ENCODE measurements at places on chromosomes 11 and 22. TPM values are rescaled to one million over a fixed set of nuclear protein-coding genes. Genes with fewer than 3 reads are reported as not detected.

DNA sequence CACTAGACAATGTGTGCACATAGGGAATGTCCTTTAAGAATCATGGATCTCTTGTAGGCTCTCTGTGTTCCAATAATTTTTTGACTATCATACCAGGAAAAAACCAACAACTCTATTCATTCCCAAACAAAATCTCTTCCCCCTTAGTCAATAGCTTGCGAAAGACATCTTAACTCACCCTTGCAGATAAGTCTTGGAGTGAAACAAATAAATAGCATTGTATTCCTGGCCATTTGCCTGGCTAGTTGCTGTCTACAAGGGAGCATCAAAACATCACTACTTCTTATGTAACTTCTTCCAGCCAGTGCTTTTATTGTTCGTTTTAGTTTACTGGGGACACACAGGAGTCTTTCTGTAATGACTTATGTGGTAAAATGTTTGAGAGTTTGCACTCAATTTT is 29.4 kb downstream of the SCN3B start:
- H3K27ac ChIP-seq, result no peak overlapping the region
- H3K36me3 ChIP-seq, result no peaks in the 10 kb centered on the region
- no peaks in the 10 kb centered on the region for H3K27me3 ChIP-seq
- DNase-seq, result no peak

GRCh38 chr11:68076371-68077042 is 37.7 kb downstream of the TCIRG1 start:
- no peak for DNase-seq
- H3K27me3 ChIP-seq, result no peaks in the 10 kb centered on the region
- peaks cover 5% of the 10 kb centered on the region for H3K4me1 ChIP-seq
- no peak overlapping the region for H3K4me3 ChIP-seq
- H3K27ac ChIP-seq, result no peak overlapping the region

Gene SBF2
- total RNA-seq, result 43.0 TPM

Gene SPA17
- 3.0 TPM for total RNA-seq

Gene APOA5
- total RNA-seq, result 0.72 TPM

Gene STX3
- total RNA-seq, result 27.6 TPM

Gene TYR
- 22.2 TPM for total RNA-seq

DNA sequence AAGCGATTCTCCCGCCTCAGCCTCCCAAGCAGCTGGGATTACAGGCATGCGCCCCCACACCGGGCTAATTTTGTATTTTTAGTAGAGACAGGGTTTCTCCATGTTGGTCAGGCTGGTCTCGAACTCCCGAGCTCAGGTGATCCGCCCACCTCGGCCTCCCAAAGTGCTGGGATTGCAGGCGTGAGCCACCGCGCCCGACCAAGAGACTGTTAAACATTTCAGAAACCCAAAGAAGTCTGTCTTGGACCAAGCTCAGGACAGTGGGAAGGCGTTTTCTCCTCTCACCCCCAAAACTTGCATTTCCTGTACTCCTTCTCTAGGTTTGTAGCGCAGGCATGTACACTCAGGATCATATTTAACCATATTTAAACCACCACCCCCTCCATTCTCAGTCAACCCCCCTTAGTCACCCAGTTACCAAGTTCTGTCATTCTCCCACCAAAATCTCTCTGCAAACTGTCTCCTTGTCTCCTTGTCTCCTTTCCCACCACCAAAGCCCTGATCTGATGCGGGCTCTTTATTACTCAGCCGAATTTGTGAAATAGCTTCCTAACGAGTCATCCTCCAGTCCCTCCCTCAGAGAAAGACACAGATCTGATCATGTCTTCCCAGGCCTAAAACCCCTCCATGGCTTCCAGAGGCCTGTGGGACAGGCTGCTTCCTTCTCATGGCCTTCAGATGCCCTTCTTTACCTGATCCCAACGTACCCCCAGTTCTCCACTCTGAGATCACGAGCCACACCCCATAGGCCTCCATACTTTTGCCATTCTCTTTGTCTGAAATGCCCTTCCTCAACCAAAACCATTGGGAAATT is 29.0 kb upstream of the CREB3L1 start:
- H3K27me3 ChIP-seq, result no peaks in the 10 kb centered on the region
- no peaks in the 10 kb centered on the region for H3K36me3 ChIP-seq
- no peak for DNase-seq
- no peak overlapping the region for H3K4me3 ChIP-seq
- no peak overlapping the region for H3K27ac ChIP-seq

GRCh38 chr22:27399161-27399560 is 402.4 kb downstream of the MN1 start:
- H3K27me3 ChIP-seq, result peaks cover 10% of the 10 kb centered on the region
- DNase-seq, result no peak
- no peak overlapping the region for H3K27ac ChIP-seq
- no peaks in the 10 kb centered on the region for H3K36me3 ChIP-seq

DNA sequence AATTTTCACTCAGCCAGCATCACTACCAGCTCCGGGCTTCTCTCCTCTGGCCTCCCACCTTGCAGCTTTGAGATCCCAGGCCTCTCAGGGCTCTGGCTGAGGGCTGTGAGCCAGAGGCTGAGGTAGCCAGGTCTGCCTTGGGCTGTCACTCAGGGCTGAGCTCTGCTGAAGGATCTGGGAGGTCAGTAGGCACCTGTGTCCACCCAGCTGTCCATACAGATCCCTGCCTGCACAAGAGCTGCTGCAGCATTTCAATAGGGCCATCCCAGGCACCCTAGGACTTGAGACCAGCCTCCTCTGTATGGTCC is 12.6 kb downstream of the KCNQ1OT1 start:
- H3K27ac ChIP-seq, result no peak overlapping the region
- H3K4me1 ChIP-seq, result peaks cover 8% of the 10 kb centered on the region
- no peak overlapping the region for H3K4me3 ChIP-seq
- H3K27me3 ChIP-seq, result no peaks in the 10 kb centered on the region
- peak; percentile 34 for DNase-seq

- H3K4me3 ChIP-seq, result no peak overlapping the region
- peaks cover 14% of the 10 kb centered on the region for H3K4me1 ChIP-seq
- H3K27ac ChIP-seq, result no peak overlapping the region
- H3K27me3 ChIP-seq, result no peaks in the 10 kb centered on the region
- DNase-seq, result no peak
Measured at GRCh38 chr11:77510095-77510494, 36.2 kb upstream of the PAK1 start.

DNA sequence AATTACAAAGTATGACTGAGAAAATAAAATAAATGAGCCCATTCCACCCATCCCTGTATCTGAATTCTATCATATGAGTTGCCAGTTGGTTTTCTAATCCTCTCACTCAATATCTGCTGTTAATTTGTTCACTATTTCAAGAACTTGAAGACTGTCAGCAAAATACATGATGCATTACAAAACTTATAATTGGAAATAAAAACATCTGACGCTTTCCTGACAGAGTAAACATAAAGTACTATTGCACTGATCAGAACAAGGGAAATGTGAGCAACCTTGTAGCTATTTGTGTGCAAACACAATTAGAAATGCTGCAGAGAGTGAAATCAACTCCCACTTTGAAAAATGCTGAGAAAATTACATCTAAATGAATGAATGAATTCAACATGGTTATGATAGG is 97.1 kb downstream of the MPPED2 start:
- H3K36me3 ChIP-seq, result no peaks in the 10 kb centered on the region
- peaks cover 20% of the 10 kb centered on the region for H3K4me1 ChIP-seq
- DNase-seq, result no peak
- no peak overlapping the region for H3K4me3 ChIP-seq
- H3K27ac ChIP-seq, result no peak overlapping the region

DNA sequence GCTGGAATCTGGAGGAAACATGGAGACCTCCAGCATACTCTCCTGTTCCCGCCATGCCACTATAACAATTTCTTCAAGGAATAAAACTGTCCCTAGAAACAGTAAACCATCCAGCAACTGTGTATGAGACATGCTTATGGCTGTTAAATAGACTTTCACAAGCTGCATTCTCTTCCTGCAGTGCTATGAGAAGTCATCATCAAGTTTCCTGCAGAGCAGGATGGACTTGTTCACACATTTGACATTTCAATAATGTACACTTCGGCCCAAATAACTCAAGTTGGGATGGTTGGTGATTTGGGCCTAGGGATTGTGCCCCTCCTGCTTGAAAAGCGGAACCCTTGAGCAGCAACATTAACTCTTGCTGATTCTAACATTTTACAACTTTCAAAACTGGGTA is 20.2 kb upstream of the CSF2RB start:
- H3K27me3 ChIP-seq, result no peaks in the 10 kb centered on the region
- no peak overlapping the region for H3K27ac ChIP-seq
- no peaks in the 10 kb centered on the region for H3K4me1 ChIP-seq
- H3K36me3 ChIP-seq, result no peaks in the 10 kb centered on the region

Gene C11orf97
- total RNA-seq, result not detected

- no peak overlapping the region for H3K4me3 ChIP-seq
- no peaks in the 10 kb centered on the region for H3K27me3 ChIP-seq
- no peak overlapping the region for H3K27ac ChIP-seq
Measured at GRCh38 chr11:59218893-59219292, 6.2 kb upstream of the MPEG1 start.

DNA sequence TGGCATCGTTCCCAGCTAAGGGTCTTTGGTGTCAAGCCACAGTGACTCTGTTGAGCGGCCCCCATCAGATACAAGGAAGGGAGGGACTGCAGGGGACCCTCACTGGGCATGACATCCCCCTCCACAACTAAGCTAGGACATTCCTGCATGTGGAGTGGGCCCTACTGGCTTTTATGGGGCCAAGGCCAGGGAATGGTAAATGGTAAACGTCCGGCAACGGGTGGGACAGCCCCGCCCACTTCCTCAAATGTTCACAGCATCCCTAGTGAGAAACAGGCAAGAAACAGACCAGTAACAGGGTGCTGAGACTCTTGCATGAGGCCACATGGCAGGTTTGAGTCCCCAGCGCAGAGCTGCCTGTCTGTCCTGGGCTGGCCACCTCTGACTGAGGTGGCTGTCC is 4.4 kb downstream of the TMPRSS6 start:
- no peaks in the 10 kb centered on the region for H3K36me3 ChIP-seq
- no peaks in the 10 kb centered on the region for H3K4me1 ChIP-seq
- no peak for DNase-seq
- no peak overlapping the region for H3K4me3 ChIP-seq
- no peak overlapping the region for H3K27ac ChIP-seq

Gene OR10G6
- total RNA-seq, result not detected

Gene TSKU
- 124 TPM for total RNA-seq

GRCh38 chr11:19679952-19680828 is 32.4 kb upstream of the NAV2 start:
- H3K4me1 ChIP-seq, result peaks cover 68% of the 10 kb centered on the region
- DNase-seq, result peak; percentile 94
- no peaks in the 10 kb centered on the region for H3K36me3 ChIP-seq
- H3K27me3 ChIP-seq, result no peaks in the 10 kb centered on the region

GRCh38 chr11:72482211-72482812 is 48.0 kb upstream of the CLPB start:
- no peak for DNase-seq
- H3K4me1 ChIP-seq, result peaks cover 8% of the 10 kb centered on the region
- H3K27me3 ChIP-seq, result peaks cover 6% of the 10 kb centered on the region
- no peaks in the 10 kb centered on the region for H3K36me3 ChIP-seq

- H3K36me3 ChIP-seq, result no peaks in the 10 kb centered on the region
- peaks cover 4% of the 10 kb centered on the region for H3K4me1 ChIP-seq
- no peak overlapping the region for H3K4me3 ChIP-seq
- no peak overlapping the region for H3K27ac ChIP-seq
- peaks cover 3% of the 10 kb centered on the region for H3K27me3 ChIP-seq
Measured at GRCh38 chr11:123641495-123641840, 13.0 kb downstream of the SCN3B start.

- peak; percentile 54 for DNase-seq
- H3K27ac ChIP-seq, result no peak overlapping the region
- no peaks in the 10 kb centered on the region for H3K36me3 ChIP-seq
- H3K27me3 ChIP-seq, result no peaks in the 10 kb centered on the region
Measured at GRCh38 chr11:2668876-2669275, 30.9 kb downstream of the KCNQ1OT1 start.

- H3K4me3 ChIP-seq, result no peak overlapping the region
- no peaks in the 10 kb centered on the region for H3K27me3 ChIP-seq
- H3K4me1 ChIP-seq, result no peaks in the 10 kb centered on the region
- DNase-seq, result peak; percentile 4
- H3K36me3 ChIP-seq, result no peaks in the 10 kb centered on the region
Measured at GRCh38 chr11:8199676-8200075, 30.9 kb upstream of the RIC3 start.

DNA sequence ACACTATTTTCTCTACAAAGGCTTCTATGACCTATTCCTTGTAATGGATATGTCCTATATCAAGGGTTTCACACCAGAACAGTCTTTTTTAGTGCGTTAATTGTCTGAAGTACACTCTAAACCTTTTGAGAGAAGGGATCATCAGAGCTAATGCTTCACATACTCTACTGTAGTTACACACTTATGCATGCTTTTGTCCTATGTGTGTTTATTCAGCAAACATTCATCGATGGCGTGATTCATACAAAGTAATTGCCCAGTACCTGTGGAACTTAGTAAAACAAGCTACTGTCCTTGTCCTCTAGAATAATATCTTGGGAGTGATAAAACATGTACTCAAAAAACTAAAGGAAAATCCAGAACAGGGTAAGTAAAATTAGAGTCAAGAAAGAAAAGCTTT is 139.2 kb downstream of the GUCY1A2 start:
- DNase-seq, result no peak
- H3K36me3 ChIP-seq, result no peaks in the 10 kb centered on the region
- no peaks in the 10 kb centered on the region for H3K4me1 ChIP-seq

Gene P2RX6
- total RNA-seq, result 1.1 TPM

Gene PDGFB
- 10.5 TPM for total RNA-seq

- no peak overlapping the region for H3K4me3 ChIP-seq
- H3K27me3 ChIP-seq, result no peaks in the 10 kb centered on the region
- peak overlapping the region; percentile 69 for H3K27ac ChIP-seq
- H3K36me3 ChIP-seq, result peaks cover 78% of the 10 kb centered on the region
Measured at GRCh38 chr11:3003396-3004231, 11.5 kb upstream of the NAP1L4 start.

DNA sequence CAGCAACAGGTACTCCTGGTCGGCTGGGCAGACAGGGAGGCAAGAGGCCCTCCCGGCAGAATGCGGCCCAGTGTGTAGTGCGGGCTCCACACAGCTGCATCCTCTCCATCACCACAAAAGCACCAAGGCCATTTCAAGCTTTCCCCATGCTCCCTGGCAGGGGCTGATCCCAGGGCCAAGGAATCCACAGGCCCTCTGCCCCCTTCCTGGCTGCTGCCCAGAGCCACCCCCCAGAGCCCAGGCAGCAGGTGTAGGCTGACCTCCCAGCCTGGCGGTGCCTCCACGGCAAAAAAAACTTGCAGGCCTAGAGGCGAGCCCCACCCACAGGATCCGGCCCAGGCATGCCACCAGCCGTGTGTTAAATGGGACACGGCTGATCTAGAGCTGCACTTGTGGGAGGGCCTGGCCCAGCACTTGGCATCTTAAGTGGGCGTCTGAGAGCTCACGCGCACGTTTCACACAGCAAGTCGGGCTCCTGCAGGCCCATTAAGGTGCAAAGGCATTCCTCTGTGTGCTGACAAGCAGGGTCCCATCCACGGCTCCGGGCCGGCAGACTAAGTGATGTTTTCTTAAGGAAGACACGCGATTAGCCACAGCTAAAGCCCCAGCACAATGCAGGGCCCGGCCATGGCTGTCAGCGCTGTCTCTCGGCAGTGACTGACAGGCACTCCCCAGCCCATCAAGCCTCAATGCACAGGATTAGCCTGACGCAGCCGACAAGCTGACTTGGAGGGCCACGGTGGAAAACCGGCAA is 19.8 kb upstream of the GNB1L start:
- DNase-seq, result peak; percentile 67
- H3K27me3 ChIP-seq, result no peaks in the 10 kb centered on the region
- H3K36me3 ChIP-seq, result no peaks in the 10 kb centered on the region
- peaks cover 41% of the 10 kb centered on the region for H3K4me1 ChIP-seq
- peak overlapping the region; percentile 36 for H3K27ac ChIP-seq

GRCh38 chr11:113159988-113160807 is 154.2 kb upstream of the TTC12 start:
- H3K27me3 ChIP-seq, result no peaks in the 10 kb centered on the region
- no peak overlapping the region for H3K27ac ChIP-seq
- DNase-seq, result no peak
- peaks cover 9% of the 10 kb centered on the region for H3K4me1 ChIP-seq

- H3K36me3 ChIP-seq, result peaks cover 15% of the 10 kb centered on the region
- H3K27me3 ChIP-seq, result no peaks in the 10 kb centered on the region
- DNase-seq, result no peak
Measured at GRCh38 chr11:6618117-6619003, 862 bp downstream of the TPP1 start.
